Posterior cingulate gyrus (tissue), 11 donors: ENCODE measurements at places on chromosomes 3 and 15.

- DNase-seq: no peak
Measured at GRCh38 chr3:158519776-158520175, 51.2 kb upstream of the MLF1 start.

DNA sequence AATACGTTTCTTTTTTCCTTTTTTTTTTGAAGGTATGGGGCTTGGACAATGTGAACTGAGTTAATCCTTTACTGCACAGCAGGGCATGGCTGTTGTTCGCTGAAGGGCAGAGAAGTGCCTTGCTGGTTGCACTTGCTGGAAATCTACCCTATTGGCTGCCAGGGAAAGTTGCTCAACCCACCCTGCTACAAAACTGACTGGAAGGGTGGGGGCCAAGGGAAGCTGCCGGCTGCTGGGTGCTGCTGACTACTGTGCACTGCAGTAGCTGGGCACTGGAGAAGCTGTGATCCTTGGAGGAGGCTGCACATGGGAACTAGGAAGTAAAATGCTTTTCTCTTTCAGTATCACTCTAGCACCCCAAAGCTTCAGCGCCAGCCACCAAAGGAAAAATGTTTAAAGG is 70.5 kb downstream of the ETV5 start:
- no peak for DNase-seq

GRCh38 chr15:75195766-75196241 is 5.9 kb upstream of the C15orf39 start:
- no peak for DNase-seq

DNA sequence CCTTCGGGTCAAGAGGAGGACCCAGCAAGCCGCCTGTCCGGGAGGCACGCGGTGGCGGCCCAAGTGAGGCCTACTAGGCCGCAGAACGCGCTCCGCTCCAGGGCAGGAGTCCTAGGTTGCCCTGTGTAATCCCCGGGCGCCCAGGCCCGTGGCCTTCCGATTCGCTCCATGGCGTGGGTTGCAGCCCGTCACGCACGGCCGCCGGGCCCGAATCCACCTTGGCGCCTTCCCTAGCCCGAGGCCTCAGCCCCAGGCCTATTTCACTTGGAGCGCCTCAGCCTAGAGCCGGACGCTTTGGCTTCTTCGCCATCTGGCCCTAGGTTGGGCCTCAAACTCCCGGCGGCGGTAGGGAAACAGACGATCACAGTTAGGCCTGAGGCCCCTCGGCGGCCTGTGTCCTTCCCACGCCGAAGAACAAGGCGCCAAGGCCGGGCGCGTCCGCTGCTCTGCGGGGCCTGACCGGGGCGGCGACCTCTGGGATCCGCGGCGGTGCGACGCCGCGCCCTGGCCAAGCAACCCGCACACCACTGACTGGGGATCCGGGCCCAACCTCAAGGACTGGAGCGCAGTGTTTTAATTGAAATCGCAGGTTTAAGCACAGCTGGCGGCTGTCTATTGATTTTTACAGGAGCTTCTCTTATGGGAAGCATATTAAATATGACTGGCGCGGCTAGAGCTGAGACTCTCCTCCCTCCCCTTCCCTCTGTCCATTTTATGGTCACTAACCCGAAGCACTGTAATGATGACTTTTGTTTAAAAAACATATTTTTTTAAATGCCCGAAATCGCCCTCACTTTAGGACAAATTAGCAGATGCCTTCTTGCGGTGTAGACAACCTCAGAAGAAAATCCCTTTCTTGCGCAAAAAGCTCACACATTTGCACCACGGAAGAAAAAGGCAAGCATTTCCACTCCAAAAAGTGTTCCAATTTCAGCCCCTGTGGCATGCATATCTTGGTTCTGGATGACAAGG is 3.8 kb upstream of the FEZF2 start:
- DNase-seq: no peak

DNA sequence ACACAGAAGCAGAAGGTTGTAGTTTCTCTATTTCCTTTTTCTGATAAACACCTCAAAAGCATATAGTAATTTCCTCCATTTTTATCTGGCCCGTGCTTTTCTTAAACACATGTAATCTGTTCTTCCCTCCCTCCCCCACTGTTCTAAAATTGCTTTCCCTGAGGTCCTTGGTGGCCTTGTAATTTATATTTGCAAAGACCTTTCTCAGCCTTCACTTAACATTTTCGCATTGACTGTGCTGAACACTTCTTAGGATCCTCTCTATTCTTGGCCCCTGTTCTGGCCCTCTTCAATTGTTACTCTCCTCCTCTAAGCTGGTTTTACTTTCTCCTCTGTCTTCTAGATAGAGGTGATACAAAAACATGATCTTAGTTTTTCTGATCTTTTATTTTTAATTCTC is 28.3 kb downstream of the GAP43 start:
- no peak for DNase-seq

DNA sequence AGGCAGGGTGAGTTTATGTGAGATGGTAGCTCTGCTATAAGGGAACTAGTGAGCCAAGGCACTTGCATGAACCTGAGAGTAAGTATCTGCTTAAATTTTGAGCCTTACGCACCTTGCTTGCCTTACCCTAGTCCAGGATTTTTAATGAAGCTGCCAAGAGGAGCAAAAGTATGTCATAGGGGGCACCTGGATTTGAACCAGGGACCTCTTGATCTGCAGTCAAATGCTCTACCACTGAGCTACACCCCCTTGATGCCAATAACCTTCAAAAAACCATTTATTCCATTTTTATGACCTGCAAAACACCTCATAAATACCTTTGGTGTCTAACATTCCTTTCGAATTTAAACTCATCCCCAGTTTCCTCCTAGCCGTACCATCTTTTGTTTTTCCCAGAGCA is 88.3 kb upstream of the ACP3 start:
- no peak for DNase-seq

DNA sequence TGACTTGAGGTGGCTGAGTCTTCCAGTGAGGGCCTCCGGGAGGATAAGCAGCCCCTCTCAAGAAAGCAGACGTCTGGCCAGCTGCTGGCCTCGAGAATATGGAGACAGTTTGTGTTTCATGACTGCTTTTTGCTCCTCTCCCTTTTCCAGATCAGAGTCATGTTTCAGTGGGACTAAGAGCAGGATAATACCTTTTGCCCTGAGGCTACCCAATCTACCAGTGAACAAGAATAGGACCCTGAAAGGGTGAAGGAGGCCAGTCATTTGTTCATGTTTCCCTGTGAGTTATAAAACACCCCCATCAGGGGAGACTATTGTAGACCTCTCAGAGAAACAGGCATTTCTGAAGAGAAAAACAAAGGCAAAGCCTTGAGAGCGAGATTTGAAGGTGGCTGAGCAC is 137.4 kb downstream of the RYR3 start:
- DNase-seq: no peak

DNA sequence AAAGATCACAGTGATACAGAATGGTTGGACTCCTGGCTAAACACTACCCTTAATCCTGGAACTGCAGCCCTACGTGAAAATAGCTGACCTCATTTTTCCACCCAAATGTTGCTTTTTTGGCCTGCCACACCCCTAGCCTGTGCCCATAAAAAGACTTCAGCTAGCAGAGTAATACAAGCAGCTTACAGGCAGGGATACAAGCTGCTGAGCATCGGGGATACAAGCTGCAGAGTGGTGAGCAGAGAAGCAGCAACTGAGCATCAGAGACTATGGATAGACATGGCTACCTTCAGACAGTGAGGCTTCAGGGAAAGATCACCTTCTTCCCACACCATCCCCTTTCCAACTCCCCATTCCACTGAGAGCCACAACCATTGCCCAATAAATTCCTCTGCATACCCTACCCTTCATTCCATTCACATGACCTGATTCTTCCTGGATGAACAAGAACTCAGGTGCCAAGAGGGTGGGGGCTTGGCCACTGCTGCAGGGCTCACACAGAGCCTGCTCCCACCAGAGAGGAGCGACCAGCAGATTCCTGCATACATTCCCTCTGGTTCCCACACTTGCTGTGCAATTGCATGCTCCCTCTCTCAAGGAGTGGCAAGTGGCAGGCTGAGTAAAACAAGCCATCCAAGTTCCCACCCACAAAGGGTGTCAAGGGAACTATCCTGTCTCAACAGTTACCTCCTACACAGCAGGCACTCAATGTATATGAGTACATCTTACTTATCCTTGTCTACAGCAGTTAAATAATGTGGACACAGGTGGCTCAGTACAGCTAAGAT is 217.5 kb downstream of the ALCAM start:
- DNase-seq: no peak

DNA sequence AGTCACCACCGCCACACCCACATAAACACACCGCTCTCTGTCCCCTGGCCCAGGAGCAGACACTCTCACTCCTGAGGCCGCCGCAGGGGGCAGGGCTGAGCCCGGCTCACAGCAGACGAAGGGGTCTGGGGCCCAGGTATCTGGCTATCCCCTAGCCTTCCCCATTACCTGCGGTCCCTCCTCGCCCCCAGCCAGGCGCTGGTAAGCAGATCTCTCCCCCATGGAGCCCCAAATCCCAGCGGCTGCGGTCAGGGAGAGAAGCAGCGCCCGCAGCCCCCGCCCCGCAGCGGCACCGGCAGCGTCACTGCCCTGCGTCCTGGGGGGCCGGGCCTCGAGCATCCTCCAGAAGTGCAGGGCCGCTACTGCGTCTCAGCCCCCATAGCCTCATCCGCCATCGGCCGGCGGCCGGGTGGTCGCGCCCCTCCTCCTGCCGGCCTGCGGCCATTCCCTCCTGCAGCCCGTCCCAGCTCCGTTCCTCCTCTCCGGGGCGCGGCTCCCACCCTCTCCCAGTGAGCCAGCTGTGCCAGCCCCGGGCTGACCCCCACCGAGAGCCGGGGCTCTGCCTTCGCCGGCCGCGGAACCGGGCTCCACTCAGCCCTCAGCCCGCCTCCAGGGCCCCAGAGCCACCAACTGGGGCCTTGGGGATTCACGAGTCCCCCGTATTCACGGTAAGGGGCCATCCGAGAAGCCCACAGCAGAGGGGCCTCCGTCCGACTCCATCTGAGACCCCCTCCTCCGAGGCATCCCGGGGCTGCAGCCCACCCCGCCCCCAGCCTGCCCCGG is 13.1 kb downstream of the TNK2 start:
- DNase-seq: peak; percentile 36

DNA sequence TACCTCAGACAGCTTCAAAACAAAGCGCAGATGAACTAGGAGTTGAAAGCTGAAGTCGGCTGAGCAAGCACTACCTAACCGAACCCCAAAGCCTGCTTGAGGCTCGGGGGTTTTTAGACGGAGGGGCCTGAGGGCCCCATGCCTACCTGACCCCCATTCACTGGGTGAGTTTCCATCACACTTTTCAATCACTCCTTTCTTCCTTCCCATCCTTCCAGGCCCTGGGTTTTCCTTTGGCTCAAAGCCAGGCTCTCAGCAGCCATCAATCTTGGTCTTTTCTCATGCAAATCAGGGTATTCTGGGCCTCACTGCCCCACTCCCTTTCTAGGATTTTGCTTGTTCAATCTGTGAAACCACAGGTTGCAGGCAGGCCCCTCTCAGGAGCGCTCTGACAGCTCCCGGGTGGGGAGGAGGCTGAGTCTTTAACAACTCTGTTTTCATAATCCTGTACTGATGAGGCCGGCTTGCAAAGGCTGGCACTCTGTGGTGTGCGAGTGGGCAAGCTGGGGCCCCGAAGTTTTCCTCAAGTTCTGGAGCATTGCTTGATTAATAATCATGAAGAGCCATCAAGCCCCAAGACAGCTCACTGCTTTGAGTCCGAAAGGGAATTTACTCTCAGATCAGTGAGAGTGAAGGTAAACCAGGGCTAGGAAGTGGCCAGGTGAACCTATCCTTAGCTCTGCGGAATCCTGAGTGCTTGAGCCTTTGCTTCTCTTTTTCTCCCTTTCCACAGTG is 97.6 kb downstream of the FRMD4B start:
- DNase-seq: no peak

DNA sequence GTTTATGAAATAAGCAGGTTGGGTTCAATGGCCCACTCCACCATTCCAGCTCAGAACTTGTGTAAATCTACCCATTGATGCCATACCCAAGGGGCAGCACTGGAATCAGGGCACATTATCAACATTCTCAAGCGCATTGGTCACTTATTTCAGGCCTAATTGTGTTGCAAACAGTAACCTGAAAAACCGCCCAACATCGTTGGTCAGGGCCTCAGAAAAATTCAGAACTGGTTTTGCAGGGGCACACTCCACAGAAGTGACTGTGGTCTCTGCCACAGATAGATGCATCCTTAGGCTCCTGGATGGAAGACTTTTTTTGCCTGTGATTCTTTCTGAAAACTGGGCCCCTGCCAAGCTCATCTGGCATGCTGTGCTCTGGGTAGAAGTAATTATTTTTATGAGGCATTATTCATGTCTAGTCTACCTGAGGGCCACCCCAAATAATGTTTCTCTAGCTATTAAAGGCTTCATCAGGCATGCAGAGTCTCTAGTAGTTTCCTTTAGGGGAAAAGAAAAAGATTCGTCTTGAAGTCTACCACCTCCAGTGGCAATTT is 21.7 kb upstream of the LRTM1 start:
- no peak for DNase-seq
